Right atrium auricular region (tissue), 2 donors: ENCODE measurements at places on chromosomes 7 and 10. TPM values are rescaled to one million over a fixed set of nuclear protein-coding genes. Genes with fewer than 3 reads are reported as not detected.

- H3K27ac ChIP-seq: no peak overlapping the region
- H3K4me3 ChIP-seq: no peak overlapping the region
- no peaks in the 10 kb centered on the region for H3K27me3 ChIP-seq
- no peak for DNase-seq
Observed at GRCh38 chr7:95304990-95305389, 19.3 kb downstream of the PON1 start.

DNA sequence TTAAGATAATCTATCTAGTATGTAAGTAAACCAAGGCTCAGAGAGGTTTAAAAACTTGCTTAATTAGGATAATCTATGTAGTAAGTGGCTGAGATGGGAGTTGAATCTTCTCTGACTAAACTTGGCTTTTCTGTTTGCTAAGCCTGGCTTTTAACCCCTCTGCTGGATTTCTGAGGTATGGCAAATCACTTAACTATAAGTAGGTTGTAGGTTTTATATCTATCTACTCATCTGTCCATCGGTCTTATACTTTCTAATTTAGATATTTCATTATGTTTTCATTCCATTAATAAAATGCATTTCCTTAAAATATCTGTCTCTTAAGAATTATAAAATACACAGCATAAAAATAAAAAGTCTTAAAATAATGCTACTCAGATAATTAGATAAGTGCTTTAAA, 59.4 kb downstream of the ST7 start:
- H3K4me3 ChIP-seq: no peak overlapping the region
- no peak for DNase-seq
- peaks cover 43% of the 10 kb centered on the region for H3K4me1 ChIP-seq
- H3K36me3 ChIP-seq: no peaks in the 10 kb centered on the region
- no peaks in the 10 kb centered on the region for H3K27me3 ChIP-seq
- H3K27ac ChIP-seq: no peak overlapping the region

GRCh38 chr10:6203331-6204062, 765 bp downstream of the PFKFB3 start:
- DNase-seq: no peak
- H3K27ac ChIP-seq: peak overlapping the region; percentile 94
- H3K36me3 ChIP-seq: no peaks in the 10 kb centered on the region

DNA sequence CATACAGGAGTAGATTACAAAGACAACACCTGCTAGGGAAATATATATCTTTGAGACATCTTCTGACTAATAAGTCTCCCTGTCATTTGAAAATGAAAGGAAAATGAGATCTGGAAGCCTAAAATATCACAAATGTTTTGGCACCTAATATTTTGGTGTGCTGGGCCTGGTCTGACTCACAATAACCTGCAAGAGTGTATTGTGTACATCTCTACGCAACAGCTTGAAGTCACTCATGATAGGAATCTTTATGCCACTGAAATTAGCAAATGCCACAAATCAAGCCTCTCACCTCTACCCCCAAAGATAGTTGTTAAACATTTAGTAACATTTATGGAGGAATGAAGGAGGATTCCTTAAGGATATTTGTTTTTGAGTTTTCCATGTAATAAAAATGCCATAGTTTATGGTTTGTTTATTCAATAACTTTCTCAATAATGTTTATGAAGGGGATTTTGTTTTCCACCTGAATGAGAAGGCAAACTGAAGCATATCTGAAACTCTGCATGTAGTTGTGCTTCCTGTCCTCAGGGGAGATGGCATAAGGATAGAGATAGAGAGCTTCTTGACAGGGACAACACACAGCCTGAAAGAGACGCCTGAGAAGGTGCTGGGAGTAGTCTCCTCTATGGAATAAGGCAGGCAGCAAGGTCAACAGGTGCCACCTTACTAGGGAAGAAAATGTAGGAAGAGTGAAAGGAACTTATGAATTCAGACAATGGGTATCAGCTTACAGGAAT, 197.4 kb downstream of the AHR start:
- no peak overlapping the region for H3K27ac ChIP-seq
- H3K27me3 ChIP-seq: no peaks in the 10 kb centered on the region
- no peak for DNase-seq
- H3K4me3 ChIP-seq: no peak overlapping the region

- H3K36me3 ChIP-seq: no peaks in the 10 kb centered on the region
- H3K4me1 ChIP-seq: no peaks in the 10 kb centered on the region
- H3K4me3 ChIP-seq: no peak overlapping the region
Observed at GRCh38 chr7:10677211-10677610, 296.5 kb upstream of the PHF14 start.

GRCh38 chr10:52633266-52633665, 139.3 kb downstream of the MBL2 start:
- H3K4me1 ChIP-seq: no peaks in the 10 kb centered on the region
- DNase-seq: no peak
- no peak overlapping the region for H3K27ac ChIP-seq
- no peak overlapping the region for H3K4me3 ChIP-seq
- H3K27me3 ChIP-seq: no peaks in the 10 kb centered on the region
- H3K36me3 ChIP-seq: no peaks in the 10 kb centered on the region

GRCh38 chr10:77193001-77193400, 444.6 kb downstream of the KCNMA1 start:
- no peak overlapping the region for H3K27ac ChIP-seq
- no peak for DNase-seq
- H3K4me3 ChIP-seq: no peak overlapping the region
- no peaks in the 10 kb centered on the region for H3K27me3 ChIP-seq
- H3K36me3 ChIP-seq: no peaks in the 10 kb centered on the region

- no peaks in the 10 kb centered on the region for H3K27me3 ChIP-seq
- H3K27ac ChIP-seq: no peak overlapping the region
- no peak for DNase-seq
- no peaks in the 10 kb centered on the region for H3K36me3 ChIP-seq
- no peaks in the 10 kb centered on the region for H3K4me1 ChIP-seq
Observed at GRCh38 chr10:125300937-125301336, 140.6 kb upstream of the CTBP2 start.

DNA sequence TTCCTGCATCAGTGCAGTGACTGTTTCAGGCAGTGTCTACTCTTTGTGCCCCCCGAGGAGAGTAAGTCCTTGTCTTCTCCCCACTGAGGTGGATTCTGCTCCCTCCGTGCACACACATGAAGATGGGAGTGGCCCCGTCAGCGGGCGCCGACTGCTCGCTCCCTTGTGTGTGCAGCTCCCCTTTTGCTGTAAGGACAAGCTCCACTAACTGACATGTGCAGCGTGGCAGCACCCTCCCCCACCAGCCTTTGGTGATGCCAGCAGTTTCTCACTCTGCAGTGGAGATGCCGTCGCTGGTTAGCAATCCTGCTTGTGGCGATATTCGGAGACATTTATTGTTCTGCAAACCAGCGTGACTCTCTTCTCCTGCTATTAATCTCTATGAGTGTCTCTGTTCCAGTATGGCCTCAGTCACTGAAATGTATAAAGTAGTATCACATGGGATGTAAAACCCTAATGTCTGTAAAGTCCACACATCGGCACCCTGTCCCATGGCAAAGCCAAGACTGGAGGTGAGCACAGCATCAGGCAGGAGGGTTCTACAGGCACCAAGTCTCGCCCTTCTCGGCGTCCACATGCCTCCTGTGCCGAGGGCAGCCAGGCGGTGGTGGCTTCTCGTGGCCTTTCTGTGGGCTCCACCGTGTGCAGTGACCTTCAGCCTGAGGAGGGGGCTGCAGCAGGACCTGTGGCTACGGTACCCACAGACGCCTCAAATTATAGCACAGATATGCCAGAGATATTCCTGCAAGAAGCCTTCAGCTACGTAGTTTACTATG, 202.7 kb downstream of the EBF3 start:
- H3K27ac ChIP-seq: no peak overlapping the region
- H3K4me1 ChIP-seq: no peaks in the 10 kb centered on the region
- H3K27me3 ChIP-seq: no peaks in the 10 kb centered on the region
- DNase-seq: peak; percentile 30
- H3K4me3 ChIP-seq: no peak overlapping the region

DNA sequence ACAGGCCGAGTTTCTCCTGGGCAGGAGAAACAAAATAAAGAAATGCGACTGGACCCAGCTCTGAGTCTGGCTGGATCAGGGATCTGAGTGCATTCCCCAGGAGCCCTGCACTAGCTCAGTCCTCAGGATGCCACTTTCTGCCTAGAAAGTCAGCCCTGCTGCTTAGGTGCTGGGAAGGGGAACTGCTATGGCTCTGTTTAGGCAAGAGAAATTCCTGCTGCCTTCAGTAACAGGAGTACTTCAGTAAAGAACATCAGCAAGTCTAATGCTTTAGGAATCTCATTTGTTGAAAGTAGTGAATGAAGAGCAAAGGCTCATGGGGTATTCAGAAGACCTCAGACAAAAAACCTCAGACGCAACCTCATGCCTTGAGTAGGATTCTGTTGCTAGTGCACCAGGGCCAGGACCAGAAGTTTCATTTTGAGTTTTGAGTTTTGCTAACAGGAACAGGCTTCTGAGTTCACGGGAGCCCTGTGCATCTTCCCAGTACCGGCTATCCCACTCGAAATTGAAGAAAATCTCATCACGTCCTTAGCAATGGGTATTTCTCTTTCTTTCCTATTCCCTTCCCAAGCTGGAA, 170.8 kb upstream of the CDCA7L start:
- no peaks in the 10 kb centered on the region for H3K4me1 ChIP-seq
- H3K27me3 ChIP-seq: no peaks in the 10 kb centered on the region
- H3K27ac ChIP-seq: no peak overlapping the region
- H3K36me3 ChIP-seq: peaks cover 15% of the 10 kb centered on the region
- no peak for DNase-seq

- H3K4me3 ChIP-seq: no peak overlapping the region
- no peaks in the 10 kb centered on the region for H3K36me3 ChIP-seq
- H3K27ac ChIP-seq: no peak overlapping the region
- no peaks in the 10 kb centered on the region for H3K4me1 ChIP-seq
- no peak for DNase-seq
Observed at GRCh38 chr7:47999413-47999812, 20.0 kb upstream of the HUS1 start.

Gene GNAT3
- total RNA-seq: not detected

Gene PKD1L1
- total RNA-seq: 1.1 TPM

Gene STAMBPL1
- 8.8 TPM for total RNA-seq
